ENCODE measurements at places on chromosomes 5 and 9. TPM values are rescaled to one million over a fixed set of nuclear protein-coding genes. Genes with fewer than 3 reads are reported as not detected.

DNA sequence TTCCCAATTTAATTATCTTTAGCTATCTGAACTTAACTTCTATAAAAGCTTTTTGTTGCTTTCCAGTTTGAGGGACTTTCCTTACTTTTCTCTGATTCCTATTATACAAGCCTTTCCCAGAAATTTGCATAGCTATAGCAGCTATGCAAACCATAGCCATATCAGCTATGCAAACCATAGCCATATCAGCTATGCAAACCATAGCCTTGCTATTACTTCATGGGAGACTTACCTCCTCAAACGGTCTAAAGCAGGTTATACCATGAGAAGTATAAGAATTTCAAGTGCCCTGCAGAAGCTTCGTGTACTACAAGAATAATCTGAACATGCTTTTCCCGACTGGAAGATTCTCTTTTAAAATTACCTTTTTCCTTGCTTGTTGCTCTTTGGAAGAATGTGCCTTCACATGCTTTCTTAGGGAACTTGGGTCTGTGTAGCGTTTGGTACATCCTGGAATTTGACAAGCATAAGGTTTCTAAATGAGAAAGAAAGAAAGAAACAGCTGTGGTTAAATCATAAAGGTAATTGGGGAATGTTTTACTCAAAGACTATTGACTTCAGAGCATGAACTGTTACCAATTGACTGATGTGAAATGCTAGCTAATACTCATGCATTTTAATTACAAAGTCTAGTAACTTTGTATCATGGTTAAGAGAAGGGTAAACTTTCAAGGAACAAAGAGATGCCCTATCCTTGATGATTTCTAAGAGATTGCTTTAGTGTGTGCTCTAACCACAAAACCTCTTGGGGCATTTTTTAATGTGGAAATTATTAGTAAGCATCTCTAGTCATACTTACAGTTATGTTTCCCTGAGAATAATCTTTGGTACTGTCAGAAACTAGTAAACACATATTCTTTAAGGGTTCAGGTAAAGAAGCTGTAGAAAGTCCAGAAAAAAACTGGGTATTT is 367.6 kb downstream of the GLIS3 start:
- no peak overlapping the region for H3K4me3 ChIP-seq
- H3K4me1 ChIP-seq = no peaks in the 10 kb centered on the region
- no peak for DNase-seq
- H3K36me3 ChIP-seq = no peaks in the 10 kb centered on the region
- H3K27ac ChIP-seq = no peak overlapping the region
- no peaks in the 10 kb centered on the region for H3K27me3 ChIP-seq

- H3K4me1 ChIP-seq = no peaks in the 10 kb centered on the region
- peak; percentile 49 for DNase-seq
- no peak overlapping the region for H3K27ac ChIP-seq
- no peak overlapping the region for H3K4me3 ChIP-seq
These were observed 24.6 kb downstream of the CDHR2 start for GRCh38 chr5:176573564-176574296.

Gene ALDH7A1
- 12.3 TPM for total RNA-seq

DNA sequence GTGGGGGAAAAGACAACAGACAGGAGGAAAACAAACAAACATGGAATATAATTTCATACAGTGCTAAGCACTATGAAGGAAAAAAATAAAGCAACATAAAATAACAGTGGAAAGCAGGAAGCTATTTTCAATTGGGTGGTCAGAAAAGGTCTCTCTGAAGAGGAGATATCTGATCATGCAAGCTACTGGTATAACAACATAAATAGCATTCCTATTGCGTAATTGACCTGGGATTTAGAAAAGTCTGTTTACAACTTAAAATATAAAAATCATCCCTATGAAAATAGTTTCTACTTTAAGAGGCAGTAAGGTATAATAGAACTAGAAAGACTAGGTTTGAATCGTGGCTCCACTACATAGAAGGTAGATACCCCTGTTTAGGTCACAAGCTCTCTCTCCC is 61.4 kb downstream of the FBXW11 start:
- no peaks in the 10 kb centered on the region for H3K36me3 ChIP-seq
- H3K4me3 ChIP-seq = no peak overlapping the region
- no peaks in the 10 kb centered on the region for H3K4me1 ChIP-seq

Gene UGT3A1
- total RNA-seq = 0.09 TPM

GRCh38 chr9:28696960-28697359 is 1123.7 kb upstream of the C9orf72 start:
- no peak overlapping the region for H3K27ac ChIP-seq
- no peaks in the 10 kb centered on the region for H3K36me3 ChIP-seq
- no peaks in the 10 kb centered on the region for H3K27me3 ChIP-seq
- H3K4me3 ChIP-seq = no peak overlapping the region
- H3K4me1 ChIP-seq = no peaks in the 10 kb centered on the region
- DNase-seq = no peak

Gene TMEM141
- total RNA-seq = 81.0 TPM

DNA sequence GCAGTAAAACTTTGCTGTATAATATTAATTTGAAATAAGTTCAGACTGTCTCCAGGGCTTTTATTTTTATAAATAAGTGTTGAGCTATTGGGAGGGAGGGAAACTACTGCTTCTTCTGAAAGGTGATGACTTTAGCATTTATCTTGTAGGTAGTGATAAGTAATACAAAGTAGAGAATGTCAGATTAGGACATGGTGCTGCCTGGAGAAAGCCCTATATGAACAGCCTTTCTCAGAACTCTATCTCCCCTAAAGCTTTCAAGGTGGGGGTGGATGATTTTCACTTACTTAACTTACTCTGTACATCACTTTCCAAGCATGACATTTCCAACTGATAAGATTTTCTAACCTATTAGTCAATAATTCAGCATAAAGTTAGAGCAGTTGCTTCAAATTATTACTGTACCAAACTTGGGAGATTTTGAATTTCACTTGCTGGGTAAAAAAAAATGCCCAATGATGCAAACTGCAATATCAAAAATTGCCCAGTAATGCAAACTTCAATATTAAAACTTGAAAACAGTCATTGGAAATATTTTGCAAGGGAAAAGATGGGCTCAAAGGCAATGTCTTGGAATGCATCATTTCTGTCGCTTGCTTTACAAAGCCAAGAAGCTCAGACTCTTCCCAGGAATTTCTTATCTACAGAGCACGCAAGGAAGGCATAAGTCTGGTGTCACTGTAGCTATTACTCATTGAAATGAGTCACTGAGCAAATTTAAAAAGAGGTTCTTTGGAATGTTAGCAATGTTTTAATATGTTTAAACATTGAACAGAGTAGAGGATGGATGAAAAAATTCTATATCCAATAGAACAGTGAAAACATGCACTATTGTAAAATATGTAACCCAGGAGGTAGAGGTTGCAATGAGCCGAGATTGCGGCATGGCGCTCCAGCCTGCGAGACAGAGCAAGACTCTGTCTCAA is 569.5 kb downstream of the PSAT1 start:
- no peak for DNase-seq
- H3K36me3 ChIP-seq = no peaks in the 10 kb centered on the region
- H3K4me3 ChIP-seq = no peak overlapping the region
- H3K27me3 ChIP-seq = no peaks in the 10 kb centered on the region
- no peak overlapping the region for H3K27ac ChIP-seq
- no peaks in the 10 kb centered on the region for H3K4me1 ChIP-seq
